Endothelial cell (in vitro differentiated cells): ENCODE measurements at places on chromosomes 3 and 15. TPM values are rescaled to one million over a fixed set of nuclear protein-coding genes. Genes with fewer than 3 reads are reported as not detected.

Gene PIF1
- 4.8 TPM for total RNA-seq

Gene B3GALNT1
- total RNA-seq, result 6.6 TPM

Gene SH3GL3
- 9.4 TPM for total RNA-seq

Gene PLA2G4D
- not detected for total RNA-seq

Gene SMCO1
- total RNA-seq, result not detected

Gene OCA2
- total RNA-seq, result not detected

Gene SNX1
- 128 TPM for total RNA-seq

Gene EXOG
- 18.3 TPM for total RNA-seq

Gene LRTM1
- total RNA-seq, result not detected

Gene CLSTN2
- total RNA-seq, result 0.74 TPM

Gene MYO5A
- 9.1 TPM for total RNA-seq

Gene GRK7
- total RNA-seq, result 0.10 TPM

Gene PRTG
- 165 TPM for total RNA-seq

Gene SLC28A1
- not detected for total RNA-seq

Gene AGTR1
- total RNA-seq, result not detected

Gene GOLGA6C
- total RNA-seq, result not detected

Gene GALNT15
- 0.08 TPM for total RNA-seq

Gene DUOXA2
- total RNA-seq, result not detected

Gene TGM5
- not detected for total RNA-seq

Gene MYRIP
- 0.49 TPM for total RNA-seq

Gene COL7A1
- 5.2 TPM for total RNA-seq
